ENCODE measurements at places on chromosomes 16 and 17.

DNA sequence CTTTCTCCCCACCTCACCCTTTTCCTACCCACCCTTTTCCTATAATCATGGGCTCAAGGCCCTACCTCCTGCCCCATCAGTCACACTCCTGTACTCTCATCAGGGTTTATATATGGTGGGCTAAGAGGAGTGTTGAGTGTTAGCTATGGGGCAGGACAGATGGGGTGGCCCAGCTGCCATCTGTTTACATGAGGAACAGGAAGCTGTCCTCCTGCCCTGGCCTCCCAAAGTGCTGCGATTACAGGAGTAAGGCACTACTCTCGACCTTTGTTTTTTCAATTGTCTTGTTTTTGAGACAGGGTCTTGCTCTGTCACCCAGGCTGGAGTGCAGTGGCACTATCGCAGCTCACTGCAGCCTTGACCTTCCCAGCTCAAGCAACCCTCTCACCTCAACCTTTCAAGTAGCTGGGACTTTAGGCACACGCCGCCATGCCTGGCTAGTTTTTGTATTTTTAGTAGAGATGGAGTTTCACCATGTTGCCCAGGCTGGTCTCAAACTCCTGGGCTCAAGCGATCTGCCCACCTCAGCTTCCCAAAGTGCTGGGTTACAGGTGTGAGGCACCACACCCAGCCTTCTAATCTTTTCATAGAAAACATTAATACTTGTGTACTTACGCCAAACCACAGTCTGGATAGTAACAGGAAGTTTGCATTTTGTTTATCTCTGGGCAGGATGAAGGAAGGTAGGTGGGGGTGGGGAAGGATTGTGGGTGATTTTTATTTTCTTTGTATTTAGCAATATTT, 1.6 kb downstream of the TRADD start:
- no peak for DNase-seq

- DNase-seq, result peak; percentile 78
Measured at GRCh38 chr17:42804918-42805367, 6.3 kb downstream of the CNTD1 start.

- no peak for DNase-seq
Measured at GRCh38 chr16:63625126-63625525, 1496.7 kb downstream of the CDH11 start.

DNA sequence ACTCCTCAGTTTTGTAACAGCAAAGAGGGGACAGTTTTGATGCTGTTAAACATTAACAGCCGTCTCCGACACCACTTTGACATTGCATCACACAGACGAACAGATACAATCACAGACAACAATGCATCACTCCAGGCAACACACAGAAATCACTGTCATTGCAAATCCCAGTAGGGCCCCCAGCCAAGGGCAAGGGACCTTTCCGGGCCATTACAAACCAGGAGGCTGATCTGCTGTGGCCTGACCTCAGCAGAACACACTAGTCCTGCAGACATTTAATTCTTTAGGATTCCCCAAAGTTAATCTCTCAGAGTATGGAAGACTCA, 136.2 kb upstream of the RCVRN start:
- DNase-seq, result no peak

DNA sequence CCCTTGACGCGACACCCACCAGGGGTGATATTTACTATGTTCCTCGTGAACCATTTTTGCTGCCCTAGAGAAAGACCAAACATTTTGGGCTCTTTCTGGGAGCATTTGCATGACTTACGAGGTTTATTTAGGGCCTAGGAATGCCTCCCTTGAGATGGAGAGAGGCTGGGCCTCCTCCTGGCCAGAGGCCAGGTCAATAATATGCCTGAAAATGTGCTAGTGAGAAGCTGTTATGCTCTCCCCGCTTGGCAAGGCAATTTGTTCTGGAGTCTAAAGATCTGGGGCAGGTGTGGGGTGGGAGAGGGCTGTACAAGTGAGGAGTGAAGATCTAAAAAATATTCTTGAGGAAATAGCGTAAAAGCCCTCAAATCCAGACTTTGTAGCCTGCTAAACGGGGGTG, 587.3 kb upstream of the CDH5 start:
- DNase-seq, result no peak

DNA sequence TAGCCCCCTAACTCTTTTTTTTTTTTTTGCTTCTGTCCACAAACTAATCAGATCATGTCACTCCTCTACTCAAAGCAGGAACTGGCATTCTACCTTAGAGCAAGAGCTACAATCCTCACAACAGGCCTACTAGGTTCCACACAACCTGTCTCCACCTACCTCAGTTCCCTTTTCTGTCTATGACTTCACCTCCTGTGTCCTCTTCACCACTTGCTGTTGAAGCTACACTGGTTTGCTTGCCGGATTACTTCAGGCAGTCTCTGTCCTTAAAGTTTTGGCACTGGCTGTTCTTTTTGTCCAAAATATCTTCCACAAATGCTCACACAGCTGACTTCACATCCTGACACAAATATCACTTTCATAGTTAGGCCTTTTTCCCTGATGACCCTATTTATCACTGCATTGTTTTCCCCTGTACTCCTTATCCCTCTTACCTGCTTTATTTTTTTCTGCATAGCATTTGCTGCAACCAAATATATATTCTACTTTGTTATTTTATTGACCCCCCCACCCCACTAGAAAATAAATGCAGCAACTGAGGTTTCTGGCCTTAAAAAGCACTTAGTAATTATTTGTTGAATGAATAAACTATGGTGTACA, 72.0 kb downstream of the KANSL1 start:
- no peak for DNase-seq

GRCh38 chr16:86882586-86883280, 304.4 kb downstream of the FOXL1 start:
- DNase-seq, result no peak

GRCh38 chr17:73856556-73856955, 212.3 kb upstream of the SDK2 start:
- DNase-seq, result no peak

GRCh38 chr17:76163919-76164318, 22.9 kb upstream of the FOXJ1 start:
- no peak for DNase-seq

- DNase-seq, result peak; percentile 22
Measured at GRCh38 chr16:27972500-27972899, 91.0 kb downstream of the GSG1L start.

DNA sequence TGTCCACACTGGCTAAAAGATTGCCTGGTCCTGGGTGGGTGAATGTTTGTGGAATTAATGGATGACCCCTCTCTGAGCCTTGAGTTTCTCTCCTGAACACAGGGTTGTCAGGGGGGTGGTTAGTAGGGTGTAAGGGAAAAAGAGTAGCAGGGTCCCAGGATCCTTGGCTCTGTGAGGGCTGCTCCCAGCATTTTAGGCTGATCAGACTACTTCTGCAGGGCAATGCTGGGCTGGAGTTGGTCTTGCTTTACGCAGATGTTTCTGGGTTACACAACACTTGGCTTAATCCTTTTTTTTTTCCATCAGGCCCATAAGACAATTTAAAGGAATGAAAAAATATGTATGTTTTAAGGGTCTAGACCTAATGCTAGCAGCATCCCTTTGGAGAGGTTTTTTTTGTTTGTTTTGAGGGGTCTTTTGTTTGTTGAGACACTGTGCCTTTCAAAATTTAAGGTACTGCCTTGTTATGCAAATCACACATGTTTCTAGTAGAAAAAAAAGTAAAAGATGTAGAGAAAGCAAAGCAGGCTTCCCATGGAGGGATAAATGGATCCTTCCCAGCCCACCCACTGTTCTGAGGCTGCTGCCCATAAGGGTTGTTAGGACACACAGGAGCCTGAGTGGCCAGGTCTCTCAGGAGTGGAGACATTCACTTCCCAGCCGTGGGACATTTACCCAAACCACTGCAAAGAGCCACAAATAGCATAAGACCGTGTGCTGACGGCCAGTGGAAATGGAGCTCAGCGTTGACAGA, 225.6 kb upstream of the HSBP1 start:
- no peak for DNase-seq

- DNase-seq, result no peak
Measured at GRCh38 chr17:34220045-34220751, 34.9 kb upstream of the CCL2 start.

DNA sequence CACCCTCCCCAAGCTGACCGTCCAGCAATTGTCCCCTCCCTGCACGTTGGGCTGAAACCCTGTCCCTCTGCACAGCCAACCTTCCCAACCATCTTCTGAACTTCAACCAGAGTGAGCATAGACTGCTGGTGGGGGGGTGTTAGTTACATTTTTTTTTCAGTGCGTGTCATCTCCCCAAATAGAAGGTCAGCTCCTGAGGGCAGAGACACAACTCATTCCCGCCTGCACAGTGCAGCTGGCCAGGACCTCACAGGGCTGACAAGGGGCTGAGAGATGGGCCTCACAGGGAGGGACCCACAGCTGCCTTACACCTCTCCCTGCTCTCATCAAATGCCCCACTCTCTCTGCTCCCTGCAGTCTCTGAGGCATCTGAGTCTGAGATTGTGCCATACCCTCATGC, 8.4 kb downstream of the SRL start:
- DNase-seq, result no peak

DNA sequence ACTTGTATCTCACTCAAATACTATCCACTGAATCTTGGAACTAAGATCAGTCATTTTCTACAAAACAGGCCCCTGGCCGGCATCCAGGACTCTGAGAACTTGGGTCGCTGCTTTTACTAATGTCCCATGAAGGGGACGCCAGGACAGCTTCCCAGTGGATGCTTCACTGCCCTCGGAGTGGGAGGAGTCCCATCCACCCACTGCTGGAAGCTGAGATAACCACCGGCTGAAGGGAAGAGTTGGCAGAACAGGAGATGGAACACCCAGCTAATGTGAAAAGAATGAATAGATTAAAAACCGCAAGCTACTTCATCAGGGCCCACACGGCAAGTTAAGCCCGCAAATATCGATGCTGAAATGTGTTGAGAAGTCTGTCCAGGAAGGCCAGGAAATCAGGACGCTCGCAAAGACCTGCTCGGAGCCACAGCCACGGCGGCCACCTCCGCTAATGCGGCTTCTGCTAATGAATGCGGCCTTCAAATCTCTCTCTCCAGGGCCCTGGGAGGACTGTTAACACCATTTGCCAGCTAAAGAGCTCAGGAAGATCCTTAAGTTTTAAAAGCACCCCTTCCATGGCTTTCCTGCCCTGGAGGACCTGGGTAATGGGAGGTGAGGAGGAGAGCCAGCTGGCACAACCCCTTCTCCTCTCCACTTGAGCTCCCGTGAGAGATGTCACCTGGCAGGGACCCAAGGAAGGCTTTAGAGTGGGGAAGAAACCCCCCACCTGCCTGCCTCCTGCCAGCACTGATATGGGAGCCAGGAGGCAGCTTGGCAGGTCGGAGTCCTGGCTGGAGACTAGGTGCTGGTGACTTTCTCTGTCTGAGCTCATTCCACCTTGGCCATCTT, 226.6 kb upstream of the RPL38 start:
- DNase-seq, result peak; percentile 88

- no peak for DNase-seq
Measured at GRCh38 chr17:3914312-3914670, 2.0 kb downstream of the P2RX1 start.

DNA sequence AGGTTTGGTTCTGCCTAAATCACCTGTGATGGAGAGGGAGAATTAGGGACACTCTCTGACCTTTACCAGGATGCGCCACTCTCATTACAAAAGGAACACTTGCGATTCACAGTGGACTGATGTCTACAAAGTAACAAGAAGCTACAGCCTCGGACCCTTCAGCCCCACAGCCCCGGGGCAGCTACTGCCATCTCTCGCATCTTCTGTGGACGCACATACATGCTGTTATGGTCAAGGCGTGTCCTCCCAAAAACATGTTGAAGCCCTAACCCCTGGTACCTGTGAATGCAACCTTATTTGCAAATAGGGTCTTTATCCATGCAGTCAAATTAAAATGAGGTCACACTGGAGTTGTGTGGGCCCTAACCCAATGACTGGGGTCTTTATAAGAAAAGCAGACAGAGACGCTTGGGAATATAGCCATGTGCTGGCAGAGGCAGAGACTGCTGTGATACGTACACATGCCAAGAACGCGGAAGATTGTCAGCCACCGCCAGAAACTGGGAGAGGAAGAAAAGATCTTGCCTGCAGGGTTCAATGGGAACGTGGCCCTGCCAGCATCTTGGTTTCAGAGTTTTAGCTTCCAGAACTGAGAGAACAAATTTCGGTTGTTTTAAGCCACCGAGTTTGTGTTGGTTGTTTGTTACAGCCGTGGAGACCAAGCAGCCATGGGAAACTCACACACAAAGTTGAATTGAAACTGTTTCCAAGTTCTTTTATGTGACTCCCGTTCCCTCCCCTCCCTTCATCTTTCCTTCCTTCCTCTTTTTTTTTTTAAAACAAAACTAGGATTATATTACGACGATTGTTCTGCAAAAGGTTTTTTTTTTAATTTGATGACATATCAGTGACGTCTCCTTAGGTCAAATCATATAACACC, 23.1 kb downstream of the ATP2C2 start:
- no peak for DNase-seq

- no peak for DNase-seq
Measured at GRCh38 chr16:4051591-4051990, 64.7 kb downstream of the ADCY9 start.

- no peak for DNase-seq
Measured at GRCh38 chr16:87922250-87922871, 14.0 kb downstream of the CA5A start.

DNA sequence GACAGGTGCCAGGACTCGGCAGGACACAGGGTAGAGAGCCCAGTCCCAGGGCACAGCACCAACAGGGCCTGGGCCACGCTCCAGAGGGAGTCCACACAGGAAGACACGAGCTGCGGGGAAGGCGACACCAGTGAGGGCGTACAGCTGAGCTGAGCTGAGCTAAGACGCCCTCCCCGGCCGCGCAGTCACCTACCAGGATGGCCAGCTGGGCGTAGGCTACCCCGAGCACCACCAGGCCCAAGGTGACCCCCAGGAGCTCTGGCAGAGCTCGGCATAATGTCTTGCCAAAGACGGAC, 42.6 kb downstream of the TSC2 start:
- no peak for DNase-seq

GRCh38 chr17:35342276-35342675, 31.1 kb downstream of the SLFN11 start:
- no peak for DNase-seq

- no peak for DNase-seq
Measured at GRCh38 chr16:69564845-69565670, 708 bp upstream of the NFAT5 start.

DNA sequence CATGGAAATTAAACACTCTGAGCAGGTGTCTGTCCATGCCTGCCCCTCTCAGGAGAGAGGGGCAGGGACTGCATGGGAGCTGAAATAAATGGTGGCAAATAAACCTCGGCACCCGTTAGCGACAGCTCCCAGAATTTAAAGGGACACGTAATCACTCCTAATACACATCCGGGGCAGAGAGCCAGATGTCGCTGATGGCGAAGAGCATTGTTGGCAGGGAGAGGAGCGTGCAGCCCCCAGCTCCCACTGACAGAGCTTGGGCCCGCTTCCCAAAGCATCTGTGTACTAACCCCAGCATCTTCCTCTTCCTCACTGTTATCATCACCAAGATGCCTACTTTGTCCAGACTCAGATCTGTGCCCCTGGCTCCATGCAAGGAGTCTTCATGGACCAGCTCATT, 85.8 kb downstream of the IRX5 start:
- DNase-seq, result no peak

GRCh38 chr17:40287159-40287493, 553 bp upstream of the CDC6 start:
- DNase-seq, result no peak

Data from NCI-H2029 (cell line).